Sigmoid colon (tissue), 7 donors: ENCODE measurements at places on chromosomes 3 and 15.

DNA sequence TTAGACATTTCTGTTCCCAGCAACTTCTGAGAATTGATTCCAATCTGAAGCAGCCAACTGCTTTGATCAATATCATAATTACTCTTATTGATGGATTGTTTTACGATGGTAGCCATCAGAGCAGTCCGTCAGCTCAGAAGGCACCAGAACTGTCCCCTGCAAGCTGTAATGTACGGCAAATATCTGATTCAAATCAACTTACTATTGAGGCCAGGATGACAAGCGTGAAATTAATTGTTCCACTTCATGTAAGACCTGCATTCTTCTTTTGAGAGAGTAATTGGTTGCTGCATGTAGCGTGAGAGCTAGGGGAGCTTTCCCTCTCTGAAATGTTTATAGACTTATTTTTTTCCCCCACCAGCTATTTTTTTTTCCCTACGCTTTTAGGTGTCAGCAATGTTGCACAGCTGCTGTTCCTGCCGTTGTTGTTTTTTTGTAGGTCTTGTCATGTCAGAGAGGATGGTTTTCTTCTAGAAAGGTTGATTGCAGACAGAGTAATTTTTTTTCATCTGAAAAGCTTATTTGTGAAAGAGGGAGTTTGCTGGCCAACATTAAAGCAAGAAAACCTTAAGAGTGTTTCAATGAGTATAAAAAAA lies 134.9 kb downstream of the CACNA2D3 start:
- H3K27me3 ChIP-seq = no peaks in the 10 kb centered on the region
- no peak overlapping the region for H3K27ac ChIP-seq
- no peak overlapping the region for H3K4me3 ChIP-seq
- no peaks in the 10 kb centered on the region for H3K36me3 ChIP-seq

DNA sequence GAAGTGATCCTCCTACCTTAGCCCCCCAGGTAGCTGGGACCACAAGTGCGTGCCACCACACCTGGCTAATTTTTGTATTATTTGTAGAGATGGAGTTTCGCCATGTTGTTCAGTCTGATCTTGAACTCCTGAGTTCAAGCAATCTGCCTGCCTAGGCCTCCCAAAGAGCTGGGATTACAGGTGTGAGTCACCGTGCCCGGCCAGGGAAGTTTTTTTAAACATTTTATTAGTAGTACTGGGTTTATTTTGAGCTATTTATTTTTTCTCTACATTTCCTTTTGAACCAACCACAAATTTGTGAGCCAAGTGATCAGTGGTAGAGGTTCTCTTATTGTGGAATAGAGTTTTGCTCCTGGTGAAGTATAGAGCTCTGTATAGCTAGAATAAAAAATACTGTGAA lies 33.7 kb downstream of the ARMC8 start:
- no peaks in the 10 kb centered on the region for H3K27me3 ChIP-seq
- H3K4me3 ChIP-seq = no peak overlapping the region
- H3K36me3 ChIP-seq = peaks cover 32% of the 10 kb centered on the region
- H3K4me1 ChIP-seq = peaks cover 8% of the 10 kb centered on the region
- no peak for DNase-seq

- H3K4me1 ChIP-seq = no peaks in the 10 kb centered on the region
- H3K27ac ChIP-seq = no peak overlapping the region
- DNase-seq = no peak
- no peaks in the 10 kb centered on the region for H3K36me3 ChIP-seq
- H3K4me3 ChIP-seq = no peak overlapping the region
- H3K27me3 ChIP-seq = no peaks in the 10 kb centered on the region
Measured at GRCh38 chr3:17081520-17081919, 196.8 kb downstream of the PLCL2 start.

DNA sequence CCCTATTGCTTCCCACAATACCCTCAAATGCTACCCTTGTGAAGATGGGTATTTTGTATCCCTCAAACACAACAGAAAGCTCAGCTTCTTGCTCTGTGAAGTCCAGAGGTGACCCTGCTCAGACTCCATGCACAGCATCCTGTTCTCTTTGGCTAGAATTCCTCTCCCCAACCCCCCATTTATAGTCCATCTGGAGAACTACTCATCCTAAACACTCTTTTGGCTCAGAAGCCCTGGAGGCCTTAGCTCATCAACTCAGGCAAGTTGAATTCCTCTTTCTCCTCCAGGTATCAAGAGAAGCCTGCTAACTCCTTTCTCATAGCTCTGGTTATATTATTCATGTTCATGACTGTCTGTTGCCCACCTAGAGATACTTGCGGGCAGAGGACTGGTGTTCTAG lies 18.3 kb upstream of the GASK1A start:
- no peaks in the 10 kb centered on the region for H3K27me3 ChIP-seq
- H3K4me3 ChIP-seq = no peak overlapping the region
- DNase-seq = no peak
- peaks cover 9% of the 10 kb centered on the region for H3K4me1 ChIP-seq
- no peaks in the 10 kb centered on the region for H3K36me3 ChIP-seq

- no peak overlapping the region for H3K4me3 ChIP-seq
- H3K4me1 ChIP-seq = no peaks in the 10 kb centered on the region
- no peak overlapping the region for H3K27ac ChIP-seq
Measured at GRCh38 chr3:18217507-18218174, 207.5 kb downstream of the SATB1 start.

GRCh38 chr15:91345736-91346135 lies 245.7 kb downstream of the SV2B start:
- no peak for DNase-seq
- H3K27ac ChIP-seq = no peak overlapping the region
- H3K27me3 ChIP-seq = no peaks in the 10 kb centered on the region
- H3K4me3 ChIP-seq = no peak overlapping the region
- no peaks in the 10 kb centered on the region for H3K36me3 ChIP-seq
- H3K4me1 ChIP-seq = no peaks in the 10 kb centered on the region

- H3K4me3 ChIP-seq = no peak overlapping the region
- peaks cover 25% of the 10 kb centered on the region for H3K4me1 ChIP-seq
- no peaks in the 10 kb centered on the region for H3K27me3 ChIP-seq
- H3K36me3 ChIP-seq = peaks cover 6% of the 10 kb centered on the region
- H3K27ac ChIP-seq = peak overlapping the region; percentile 99
- DNase-seq = no peak
Measured at GRCh38 chr15:59686389-59686788, 2.7 kb downstream of the BNIP2 start.

DNA sequence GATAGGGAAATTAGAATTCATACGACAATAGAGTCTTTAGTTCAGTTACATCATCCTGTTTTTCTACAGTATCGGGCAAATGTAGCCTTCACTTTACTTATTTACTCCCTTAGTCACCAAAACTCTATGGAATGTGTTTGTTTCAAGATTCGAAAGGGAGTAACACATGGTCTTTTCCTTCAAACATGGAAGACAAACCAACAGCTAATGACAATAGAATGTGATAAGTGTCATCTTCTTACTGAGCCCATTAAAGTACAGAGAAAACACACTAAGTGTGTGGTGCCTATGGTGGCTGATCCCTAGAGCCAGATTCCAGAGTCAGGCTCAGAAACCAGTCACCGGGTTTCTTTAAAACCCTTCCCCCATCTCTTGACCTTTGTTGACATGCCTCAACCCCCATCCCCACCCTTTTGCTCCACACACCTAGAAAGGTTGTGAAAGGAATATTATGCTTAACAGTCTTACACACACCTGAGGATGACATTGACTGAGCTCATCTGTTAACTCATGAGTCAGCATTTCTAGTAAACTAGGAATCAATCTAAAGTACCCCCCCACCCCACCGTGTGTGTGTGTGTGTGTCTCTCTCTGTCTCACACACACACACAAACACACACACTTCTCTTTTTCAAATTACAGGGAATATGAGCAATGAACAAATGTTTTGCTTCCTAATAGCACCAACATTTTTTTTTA lies 549.6 kb upstream of the CCDC54 start:
- H3K4me1 ChIP-seq = no peaks in the 10 kb centered on the region
- no peaks in the 10 kb centered on the region for H3K27me3 ChIP-seq
- H3K4me3 ChIP-seq = no peak overlapping the region
- H3K27ac ChIP-seq = no peak overlapping the region
- no peak for DNase-seq

DNA sequence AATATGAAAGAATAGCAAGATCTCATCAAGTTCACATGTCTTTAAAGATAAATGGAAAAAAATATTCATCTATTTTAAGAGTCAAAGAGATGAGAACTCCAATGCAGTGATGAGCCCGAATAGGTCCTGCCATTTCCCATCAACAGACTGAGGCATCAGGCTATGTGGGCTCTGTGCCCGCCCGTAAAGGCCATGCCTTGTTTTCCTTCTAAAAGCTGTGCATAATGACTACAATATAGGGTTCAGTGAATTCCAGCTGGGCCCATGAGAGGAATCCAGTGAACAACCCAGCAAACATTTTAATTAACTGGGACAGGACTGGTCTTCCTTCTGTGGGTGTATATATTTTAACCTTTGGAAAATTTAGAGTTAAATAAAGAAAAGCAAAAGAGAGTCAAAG lies 44.6 kb downstream of the RASGRP1 start:
- H3K4me3 ChIP-seq = no peak overlapping the region
- no peak overlapping the region for H3K27ac ChIP-seq
- peaks cover under 1% of the 10 kb centered on the region for H3K27me3 ChIP-seq
- no peaks in the 10 kb centered on the region for H3K36me3 ChIP-seq
- DNase-seq = no peak
- H3K4me1 ChIP-seq = no peaks in the 10 kb centered on the region

- no peaks in the 10 kb centered on the region for H3K4me1 ChIP-seq
- DNase-seq = peak; percentile 46
- no peak overlapping the region for H3K27ac ChIP-seq
- no peaks in the 10 kb centered on the region for H3K27me3 ChIP-seq
Measured at GRCh38 chr3:127208483-127209100, 15.7 kb downstream of the PRR23E start.
